Foreskin melanocyte (primary cell): ENCODE measurements at places on chromosomes 3 and 15.

DNA sequence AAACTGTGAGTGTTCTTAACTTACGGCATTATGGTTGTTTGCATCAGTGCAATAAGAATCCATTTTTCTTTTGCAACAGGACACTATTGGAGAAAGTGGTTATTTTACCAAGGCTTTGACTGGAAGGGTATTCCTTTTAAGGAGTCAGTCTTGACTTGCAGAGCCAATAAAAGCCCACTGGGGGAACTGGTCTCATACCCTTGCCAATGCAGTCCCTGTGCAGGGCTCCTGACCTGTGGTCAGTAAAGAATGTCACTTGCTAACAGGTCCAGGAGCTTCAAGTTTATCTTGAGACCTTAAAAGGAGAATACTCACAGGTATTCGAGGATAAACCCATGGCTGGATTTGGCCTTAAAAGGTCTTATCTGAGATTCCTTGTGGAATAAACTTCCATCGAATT is 227.8 kb upstream of the GBE1 start:
- DNase-seq = no peak

- no peak for DNase-seq
Measured at GRCh38 chr15:41291065-41291631, 41.2 kb downstream of the OIP5 start.

GRCh38 chr3:102295756-102296155 is 139.1 kb upstream of the ZPLD1 start:
- no peak for DNase-seq

- DNase-seq = no peak
Measured at GRCh38 chr3:62811119-62811518, 64.1 kb downstream of the CADPS start.

GRCh38 chr3:59559721-59560435 is 510.1 kb upstream of the CFAP20DC start:
- peak; percentile 57 for DNase-seq

DNA sequence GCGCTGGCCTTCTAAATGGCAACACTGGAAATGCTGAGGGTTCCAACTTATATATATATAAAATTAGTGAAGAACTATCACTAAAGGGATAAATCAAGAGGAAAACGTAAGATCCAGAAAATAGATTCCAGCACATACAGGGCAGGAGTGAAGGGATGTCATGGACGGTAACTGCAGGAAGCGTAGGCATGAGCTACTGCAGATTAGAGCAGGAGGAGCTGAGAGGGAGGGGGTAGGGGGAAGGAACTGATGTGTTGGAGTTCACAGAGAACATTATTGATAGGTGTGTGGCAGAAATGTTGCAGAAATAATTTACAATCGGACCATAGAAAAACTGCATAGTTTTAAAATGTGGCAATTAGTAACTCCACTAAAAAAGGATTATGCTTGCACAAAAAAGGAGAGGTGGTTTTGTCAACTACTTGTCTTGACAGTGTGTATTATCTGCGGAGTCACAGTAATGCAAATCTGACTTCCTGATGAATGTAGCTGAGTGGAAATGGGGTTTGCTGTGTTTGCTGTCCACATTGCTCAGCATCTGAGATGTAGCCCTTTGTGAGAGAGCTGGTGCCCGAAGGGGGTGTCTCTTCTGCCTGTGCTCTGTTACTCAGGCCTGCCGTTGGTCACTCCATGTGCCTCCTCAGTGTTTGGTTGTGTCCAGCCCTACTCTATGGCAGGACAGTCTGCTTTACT is 61.2 kb downstream of the PAK2 start:
- no peak for DNase-seq

DNA sequence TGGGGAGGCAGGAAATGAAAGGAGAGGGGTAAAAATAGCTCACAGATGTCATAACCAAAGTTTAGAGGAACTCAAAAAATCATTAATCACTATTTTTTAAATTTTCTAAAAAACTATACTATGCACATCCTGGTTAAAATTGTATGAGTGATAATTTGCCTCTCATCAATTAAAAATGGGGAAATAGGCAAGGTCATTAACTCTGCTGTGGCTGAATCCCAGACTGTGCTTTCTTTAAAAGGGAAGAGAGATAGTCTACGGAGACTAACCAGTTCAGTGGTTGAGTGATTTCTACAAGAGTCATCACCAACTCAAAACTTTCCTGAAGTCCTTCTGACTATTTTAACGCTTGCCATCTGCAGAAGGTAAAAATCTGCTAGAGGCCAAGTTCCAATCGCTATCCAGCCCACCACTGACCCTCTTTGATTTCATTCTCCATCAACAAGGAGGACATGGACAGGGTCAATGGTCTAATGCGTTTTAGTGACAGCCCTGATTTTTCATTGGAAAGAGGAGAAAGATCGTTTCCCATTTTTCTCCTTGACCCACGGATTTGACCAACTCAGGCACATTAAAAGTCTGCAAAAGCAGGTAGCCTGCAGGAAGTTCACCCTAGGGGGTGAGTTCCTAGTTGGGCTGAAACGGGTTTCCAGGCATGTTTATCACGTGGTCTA is 850 bp downstream of the SUCLG2 start:
- no peak for DNase-seq

- DNase-seq = no peak
Measured at GRCh38 chr3:9749296-9749644, 482 bp upstream of the OGG1 start.

DNA sequence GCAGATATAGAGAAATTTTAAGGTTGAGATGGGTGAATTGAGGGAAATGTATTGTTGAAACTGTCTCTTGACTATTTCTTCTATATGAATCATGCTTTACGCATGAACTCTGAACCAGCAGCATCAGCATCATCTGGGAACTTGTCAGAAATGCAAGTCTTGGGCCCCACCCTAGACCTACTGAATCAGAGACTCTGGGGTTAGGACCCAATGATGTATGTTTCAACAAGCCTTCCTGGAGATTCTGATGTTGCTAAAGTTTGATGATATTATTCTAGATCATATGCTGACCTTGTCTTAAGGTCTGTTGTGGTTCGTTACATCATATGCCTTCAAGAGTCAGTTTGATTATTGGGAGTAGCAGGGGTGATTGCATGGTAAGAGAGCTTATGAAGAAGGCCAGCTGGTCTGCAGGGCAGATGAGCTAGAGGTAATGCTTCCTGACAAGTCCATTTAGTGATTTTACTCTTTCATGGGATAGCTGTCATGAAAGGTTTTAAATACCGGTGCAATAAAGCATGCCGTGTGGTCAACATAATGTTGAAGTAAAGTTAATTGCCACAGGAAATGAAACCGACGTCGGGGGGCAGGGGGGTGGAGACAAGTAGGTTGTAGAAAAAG is 152.4 kb upstream of the MRPL3 start:
- no peak for DNase-seq

GRCh38 chr3:17195192-17195611 is 310.4 kb downstream of the PLCL2 start:
- DNase-seq = no peak

DNA sequence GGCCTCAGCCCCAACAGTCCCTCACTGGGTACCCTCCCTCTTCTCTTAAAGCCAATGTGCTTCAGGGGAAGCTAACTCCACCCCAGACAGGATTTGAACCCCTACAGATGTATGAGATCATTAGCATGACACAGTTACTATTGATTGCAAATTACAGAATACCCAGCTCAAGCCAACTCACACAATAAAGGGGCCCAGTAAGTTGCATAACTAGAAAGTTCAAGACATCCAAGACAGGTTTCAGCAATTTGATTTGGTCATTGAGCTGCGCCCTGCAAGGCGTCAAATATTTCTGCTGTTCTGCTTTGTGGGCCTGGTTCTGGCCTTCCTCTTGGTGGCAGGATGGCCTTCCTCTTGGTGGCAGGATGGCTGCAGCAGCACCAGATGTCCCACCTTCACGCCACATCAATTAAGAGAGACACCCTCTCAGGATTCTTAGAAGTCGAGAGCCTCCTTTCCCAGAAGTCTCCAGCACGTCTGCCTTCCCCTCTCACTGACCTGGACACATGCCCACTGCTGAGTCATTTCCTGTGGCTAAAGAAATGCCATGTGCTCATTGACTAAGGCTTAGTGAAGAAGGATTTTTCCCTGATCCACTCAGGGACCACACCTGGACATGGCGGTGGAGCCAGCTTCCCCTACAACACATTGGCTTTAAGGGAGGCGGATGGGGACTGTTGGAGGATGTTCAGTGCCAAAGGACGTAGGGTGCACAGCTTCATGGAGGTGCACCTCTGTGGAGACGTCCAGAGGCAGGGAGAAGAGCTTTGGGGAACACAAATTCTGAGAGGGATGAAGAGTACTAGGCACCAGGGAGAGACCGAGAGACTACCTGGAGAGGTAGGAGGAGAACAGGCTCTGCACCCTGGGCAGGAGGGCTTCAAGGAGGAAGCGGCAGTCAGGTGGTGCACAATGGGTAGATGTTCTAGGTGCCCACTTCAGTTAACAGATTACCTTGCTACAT is 49.1 kb downstream of the DNASE1L3 start:
- DNase-seq = peak; percentile 52

DNA sequence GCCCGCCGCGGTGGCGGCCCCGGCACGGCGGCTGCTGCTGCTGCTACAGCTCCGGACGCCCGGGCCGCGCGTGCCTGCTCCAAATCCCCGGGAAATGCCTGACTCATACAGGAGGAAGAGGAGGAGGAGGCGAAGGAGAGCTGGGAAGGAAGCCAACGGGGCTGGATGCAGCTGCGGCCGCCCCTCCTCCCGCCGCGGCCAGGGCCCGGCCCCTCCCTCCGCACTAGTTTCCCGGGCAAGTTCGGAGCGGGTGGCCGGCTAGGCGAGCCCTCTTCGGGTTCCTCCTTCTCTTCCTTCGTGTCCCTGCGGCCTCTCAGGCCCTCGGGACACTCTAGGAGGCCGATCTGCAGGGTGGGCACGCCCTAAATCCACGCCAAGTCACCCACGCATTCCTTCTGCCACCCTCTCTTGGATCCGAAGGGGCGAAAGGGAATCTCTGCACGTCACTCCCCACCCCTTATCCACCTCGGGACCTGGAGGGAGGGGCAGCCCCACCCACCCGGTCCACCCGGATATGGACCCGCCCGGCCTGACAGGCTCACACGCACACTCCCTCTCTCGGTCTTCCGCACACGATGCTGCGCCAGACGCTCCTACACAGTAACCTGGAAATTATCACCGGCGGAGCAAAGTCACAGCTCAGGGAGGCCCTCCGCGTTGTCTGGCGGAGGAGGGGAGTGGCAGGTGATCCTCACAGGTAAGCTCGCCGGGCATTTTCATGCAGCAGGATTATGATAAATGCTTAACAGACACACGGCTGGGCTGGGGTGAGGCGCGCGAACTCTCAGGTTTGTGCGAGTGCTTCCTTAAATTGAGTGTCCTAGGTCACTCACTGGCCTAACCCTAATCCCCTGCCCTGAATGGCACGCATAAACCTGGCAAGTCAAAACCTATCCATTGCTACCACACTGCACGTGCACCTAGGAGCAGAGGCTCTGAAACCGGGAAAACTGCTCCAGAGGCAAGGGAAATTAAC is at the start of the genes OSBPL10 and ZNF860:
Gene OSBPL10, minus strand, starts transcription at position 57 of the 976 bp plus-strand sequence. CDS start 83 bp downstream, outside the sequence.
Gene ZNF860, plus strand, starts transcription at position 545 of the 976 bp plus-strand sequence. CDS start 7,330 bp downstream, outside the sequence.
- peak; percentile 79 for DNase-seq

- no peak for DNase-seq
Measured at GRCh38 chr3:149654188-149654601, 3.6 kb downstream of the WWTR1 start.

DNA sequence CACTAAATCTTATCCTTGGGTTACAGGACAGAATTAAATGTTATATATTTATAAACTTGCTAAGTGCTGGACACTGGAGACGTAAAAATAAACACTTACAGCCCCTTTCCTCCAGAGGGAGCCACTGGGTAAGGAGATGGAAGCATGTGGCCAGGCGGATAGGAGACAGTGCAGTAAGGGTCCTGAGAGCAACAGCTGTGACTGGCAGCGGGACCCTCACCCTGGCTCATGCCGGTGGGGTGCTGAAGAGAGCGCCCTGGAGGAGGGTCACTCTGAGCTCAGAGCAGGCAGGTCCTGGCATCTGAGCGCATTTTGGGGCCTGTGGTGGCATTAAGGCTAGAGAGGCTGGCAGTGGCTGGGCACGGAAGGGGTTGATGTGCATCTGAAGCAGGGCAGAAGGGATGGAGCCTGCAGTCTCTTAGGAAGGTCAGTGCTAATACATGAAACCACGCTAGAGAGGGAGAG is 16.0 kb downstream of the SEC61A1 start:
- peak; percentile 24 for DNase-seq
